ENCODE measurements at places on chromosomes 2 and 18. TPM values are rescaled to one million over a fixed set of nuclear protein-coding genes. Genes with fewer than 3 reads are reported as not detected.
A peak's percentile ranks its signal among the peaks of the same experiment; 100 is the strongest.

DNA sequence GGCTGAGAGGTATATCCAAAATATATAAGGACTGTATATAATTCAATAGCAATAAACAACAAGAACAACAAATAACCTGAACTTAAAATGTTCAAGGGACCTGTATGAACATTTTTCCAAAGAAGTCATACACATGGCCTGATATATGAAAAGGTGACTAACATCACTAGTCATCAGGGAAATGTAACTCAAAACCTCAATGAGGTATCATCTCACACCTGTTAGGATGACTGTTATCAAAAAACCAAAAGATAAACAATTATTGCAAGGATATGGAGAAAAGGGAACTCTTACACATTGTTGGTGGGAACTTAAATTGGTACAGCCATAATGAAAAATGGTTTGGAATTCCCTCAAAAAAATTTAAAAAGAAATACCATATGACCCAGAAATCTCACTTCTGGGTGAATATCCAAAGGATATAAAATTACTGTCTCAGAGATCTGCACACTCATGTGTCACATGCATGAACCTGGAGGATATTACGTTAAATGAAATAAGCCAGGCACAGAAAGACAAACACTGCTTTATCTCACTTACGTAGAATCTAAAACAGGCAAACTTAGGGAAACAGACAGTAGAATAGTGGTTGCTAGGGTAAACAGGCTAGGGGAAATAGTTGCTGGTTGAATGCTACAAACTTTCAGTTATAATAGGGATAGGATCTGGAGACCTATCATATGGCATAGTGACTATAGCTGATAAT lies 334.5 kb upstream of the MMADHC start:
- no peak for DNase-seq

GRCh38 chr18:38459131-38459994 lies 893.8 kb upstream of the CELF4 start:
- DNase-seq = no peak

GRCh38 chr2:72220170-72220569 lies 72.5 kb upstream of the CYP26B1 start:
- DNase-seq = no peak

DNA sequence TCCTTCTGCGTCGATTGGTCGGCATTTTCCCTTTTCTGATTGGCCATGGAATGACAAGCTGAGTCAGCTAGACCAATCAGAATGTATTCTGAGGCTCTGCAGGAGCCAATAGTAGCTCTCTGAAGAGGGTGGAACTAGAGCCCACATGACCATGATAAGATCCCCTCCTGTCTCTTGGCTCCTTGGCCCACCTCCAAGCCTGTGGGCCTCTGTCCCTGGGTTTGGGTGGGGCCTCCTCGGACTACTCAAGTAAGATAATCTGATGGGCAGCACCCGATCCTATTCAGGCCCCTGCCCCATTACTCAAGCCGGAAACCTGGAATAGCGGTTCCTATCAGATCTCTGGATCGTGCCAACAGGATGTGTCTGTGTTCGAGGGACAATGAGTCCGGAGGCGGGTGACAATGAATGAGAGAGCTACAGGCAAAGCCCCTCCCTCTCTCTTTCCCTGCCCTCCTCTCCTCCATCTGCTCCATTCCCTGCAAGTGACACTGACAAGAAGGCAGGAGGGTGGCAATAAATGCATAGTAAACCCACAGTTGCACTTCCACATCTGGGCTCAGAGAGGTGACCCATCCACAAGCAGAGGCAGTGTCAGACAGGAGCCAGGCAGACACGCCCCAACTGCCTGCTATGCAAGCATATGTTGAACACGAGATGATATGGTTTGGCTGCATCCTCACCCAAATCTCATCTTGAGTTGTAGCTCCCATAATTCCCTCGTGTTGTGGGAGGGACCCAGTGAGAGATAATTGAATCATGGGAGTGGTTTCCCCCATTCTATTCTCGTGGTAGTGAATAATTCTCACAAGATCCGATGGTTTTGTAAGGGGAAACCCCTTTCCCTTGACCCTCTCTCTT lies 114.7 kb downstream of the TNS1 start:
- peak; percentile 38 for DNase-seq

PXDN gene
- polyA plus RNA-seq = 222 TPM

VWA3B gene
- polyA plus RNA-seq = not detected

HOXD11 gene
- polyA plus RNA-seq = 27.7 TPM
